ENCODE measurements at places on chromosomes 7 and 10.

DNA sequence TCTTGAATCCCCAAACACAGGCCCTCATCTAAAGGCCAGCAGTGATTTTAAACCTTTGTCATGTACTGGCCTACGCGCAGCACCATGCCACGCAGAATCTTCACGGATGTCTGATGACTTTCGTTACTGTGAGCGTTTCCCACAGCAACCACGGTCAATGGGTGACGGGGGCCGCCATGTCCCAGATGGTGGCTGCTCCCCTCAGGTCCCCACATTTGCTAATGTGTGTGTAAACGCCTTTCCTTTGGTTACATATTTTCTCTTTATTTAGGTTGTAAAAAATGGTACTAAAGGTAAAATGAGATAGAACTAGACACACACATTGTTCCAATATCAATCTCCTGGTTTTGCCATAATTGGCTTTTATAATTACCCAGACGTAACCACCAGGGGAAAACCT, 551.8 kb downstream of the DNAJB6 start:
- DNase-seq = no peak

- DNase-seq = no peak
Observed at GRCh38 chr7:77226357-77226839, 26.8 kb upstream of the FGL2 start.

DNA sequence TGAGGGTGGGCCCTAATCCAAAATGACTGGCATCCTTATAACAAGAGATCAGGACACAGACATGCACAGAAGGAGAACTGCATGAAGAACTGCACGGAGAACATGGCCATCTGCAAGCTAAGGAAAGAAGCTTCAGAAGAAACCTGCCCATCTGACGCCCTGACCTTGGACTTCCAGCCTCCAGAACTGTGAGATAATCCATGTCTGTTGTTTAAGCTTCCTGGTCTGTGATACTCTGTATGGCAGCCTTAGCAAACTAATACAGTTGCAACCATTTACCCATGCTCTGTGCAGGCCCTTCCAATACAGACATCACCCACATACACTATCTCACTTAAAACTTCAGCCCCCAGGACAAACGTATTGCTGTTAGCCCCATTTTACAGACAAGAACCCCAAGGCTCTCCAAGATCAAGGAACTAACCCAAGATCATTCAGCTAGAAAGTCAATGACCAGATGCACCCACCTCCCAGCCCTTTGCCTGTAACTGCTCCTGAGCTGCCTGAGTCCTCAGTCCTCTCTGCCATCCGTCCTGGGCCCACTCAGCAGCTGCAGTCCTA, 39.7 kb downstream of the DLG5 start:
- DNase-seq = no peak

DNA sequence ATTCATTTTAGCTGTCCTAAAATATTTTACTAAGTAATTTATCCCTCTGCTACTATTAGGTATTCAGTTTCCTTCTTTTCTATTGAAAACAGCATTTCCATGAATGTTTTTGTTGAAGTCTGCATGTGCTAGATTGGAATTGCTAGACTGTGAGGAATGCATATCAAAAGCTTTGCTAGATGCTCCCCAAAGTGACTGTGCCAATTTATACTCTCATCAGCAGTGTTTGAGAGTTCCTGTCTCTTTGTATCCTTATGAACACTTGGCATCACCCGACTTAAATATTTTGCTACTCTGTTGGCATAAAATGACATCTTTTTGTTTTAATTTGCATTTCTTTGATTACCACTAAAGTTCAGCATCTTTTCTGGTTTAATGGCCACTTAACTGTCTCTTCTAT, 45.0 kb upstream of the PRR15 start:
- no peak for DNase-seq

GRCh38 chr7:132636581-132636980, 60.3 kb upstream of the PLXNA4 start:
- no peak for DNase-seq

- peak; percentile 20 for DNase-seq
Observed at GRCh38 chr7:3673524-3673923, 372.5 kb downstream of the SDK1 start.

DNA sequence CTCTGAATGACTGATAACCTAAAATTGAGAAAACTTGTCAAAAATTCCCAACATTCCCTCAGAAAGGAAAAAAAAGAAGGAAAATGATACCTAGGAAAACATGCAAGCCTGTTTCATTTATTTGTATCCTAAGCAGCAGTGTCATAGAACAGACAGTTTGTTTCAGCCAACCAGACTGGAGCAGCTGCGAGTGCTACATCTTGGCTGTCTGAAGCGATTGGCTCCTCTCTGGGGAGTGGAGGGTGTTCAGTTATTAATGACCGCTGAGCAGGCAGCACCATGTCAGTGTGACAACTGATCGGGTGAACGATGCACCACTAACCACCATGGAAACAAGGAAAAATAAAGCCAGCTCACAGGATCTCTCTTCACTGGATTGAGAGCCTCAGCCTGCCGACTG, at the start of gene LRRN3:
LRRN3 (plus strand) TSS at position 282 of the 400 bp plus-strand sequence. CDS start 31,646 bp downstream, outside the sequence.
- no peak for DNase-seq

DNA sequence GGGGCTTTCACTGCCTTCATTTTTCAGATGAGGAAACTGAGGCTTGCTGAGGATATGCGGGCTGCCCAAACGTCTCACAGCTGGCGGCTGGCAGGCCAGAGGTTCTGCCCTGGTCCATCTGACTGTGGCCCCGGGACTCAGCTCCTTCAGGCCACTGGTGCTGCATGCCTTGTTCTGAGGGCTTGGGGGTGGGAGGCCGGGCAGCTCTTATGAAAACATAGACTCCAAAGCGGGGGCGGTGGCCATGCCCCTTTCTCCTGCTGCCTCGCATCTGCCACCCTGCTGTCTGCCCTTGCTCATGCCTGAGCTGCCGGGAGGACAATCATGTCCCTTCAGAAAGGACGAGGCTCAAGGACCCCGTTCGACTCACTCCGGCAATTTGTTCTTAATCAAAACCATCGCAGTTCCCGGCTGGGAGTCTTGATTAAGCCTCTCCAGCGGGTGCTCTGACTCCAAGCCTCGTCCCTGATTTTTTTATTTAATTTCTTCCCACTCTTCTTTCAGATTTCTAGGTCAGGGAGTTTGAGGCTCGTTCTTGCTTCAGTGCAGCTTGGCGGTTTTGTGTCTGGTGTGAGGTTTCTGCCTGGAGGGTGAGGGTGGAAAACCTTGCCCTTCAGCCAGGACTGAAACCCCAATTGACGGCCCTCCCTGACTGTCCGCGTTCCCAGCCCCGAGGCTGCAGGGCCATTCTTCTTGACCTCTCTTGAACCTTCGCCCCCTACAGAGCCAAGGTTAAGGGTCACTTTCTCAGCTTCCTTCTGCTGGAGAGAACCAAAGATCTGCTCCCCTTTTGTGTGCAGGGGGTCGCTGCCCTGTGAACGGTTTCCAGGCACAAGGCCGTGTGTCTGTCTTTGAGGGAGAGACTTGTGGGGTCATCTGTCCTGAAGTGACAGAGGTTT, 120.8 kb downstream of the DNAJB6 start:
- DNase-seq = no peak

GRCh38 chr10:11406746-11407145, 204.7 kb downstream of the USP6NL start:
- DNase-seq = no peak

- no peak for DNase-seq
Observed at GRCh38 chr7:53947732-53948131, 594.4 kb upstream of the VSTM2A start.

- no peak for DNase-seq
Observed at GRCh38 chr10:15817409-15818046, 42.8 kb downstream of the MINDY3 start.

DNA sequence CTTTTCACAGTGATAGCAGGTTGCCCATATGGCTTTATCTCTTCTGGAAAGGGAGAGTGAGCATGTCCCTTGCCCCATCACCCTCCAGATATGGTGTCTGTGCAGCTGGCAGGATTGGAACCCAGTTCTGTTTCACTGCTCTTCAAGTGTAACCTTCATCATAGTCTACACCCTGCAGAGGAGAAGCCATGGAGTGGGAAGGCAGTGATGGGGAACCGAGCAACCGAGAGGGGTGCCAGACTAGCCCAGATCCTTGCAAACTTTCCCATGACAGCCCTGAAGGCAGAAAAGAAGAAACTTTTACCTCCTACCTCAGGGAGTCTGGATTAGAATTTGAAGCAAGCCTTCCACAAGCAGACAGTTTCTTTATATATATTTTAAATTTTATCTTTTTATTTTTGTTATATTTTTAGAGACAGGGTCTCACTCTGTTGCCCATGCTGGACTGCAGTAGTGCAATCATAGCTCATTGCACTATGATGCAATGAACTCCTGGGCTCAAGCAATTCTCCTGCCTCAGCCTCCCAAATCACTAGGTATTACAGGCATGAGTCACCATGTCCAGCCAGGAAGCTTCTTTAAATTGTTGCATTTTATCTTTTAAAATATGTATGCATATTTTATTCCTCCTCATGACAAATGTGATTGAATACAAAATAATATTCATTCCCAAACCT, 133.3 kb downstream of the KCNMA1 start:
- no peak for DNase-seq

DNA sequence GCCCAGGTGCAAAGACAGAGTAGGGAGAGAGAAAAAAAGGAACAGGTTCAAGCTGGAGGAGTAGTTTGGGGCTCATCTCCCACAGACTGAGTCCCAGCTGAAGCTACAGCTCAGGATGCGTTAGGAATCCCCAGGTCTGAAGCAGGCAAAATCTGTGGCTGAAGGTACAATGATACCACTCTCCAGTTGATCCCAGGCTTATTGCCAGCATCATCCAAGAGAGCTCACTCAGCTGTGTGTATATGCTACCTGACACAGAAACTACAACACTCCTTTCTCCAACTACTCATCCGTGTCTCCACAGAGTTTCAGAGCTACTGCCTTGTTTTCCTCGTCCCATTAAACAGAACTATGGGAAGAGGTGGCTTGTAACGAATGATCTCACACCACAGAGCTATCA, 851.3 kb downstream of the GRID1 start:
- DNase-seq = no peak

DNA sequence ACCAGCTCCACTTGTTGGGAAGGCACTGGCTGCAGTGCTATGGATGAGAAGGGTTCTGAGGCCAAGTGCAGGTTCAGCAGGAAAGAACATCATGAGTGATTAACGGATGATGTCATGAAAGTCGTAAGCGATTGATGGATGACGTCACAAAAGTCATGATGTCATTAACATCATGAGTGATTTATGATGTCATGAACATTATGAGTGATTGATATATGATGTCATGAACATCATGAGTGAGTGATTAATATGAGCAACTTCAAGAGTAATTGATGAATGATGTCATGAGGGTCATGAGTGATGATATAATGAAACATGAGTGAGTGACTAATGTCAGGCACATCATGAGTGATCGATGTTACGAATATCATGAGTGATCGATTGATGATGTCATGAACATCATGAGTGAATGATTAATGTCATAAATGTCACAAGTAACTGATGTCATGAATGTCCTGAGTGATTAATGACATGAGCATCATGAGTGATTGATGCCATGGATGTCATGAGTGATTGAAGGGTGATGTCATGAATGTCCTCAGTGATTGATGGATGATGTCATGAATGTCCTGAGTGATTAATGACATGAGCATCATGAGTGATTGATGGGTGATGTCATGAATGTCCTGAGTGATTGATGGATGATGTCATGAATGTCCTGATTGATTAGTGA, 185.6 kb downstream of the PAXIP1 start:
- DNase-seq = no peak

DNA sequence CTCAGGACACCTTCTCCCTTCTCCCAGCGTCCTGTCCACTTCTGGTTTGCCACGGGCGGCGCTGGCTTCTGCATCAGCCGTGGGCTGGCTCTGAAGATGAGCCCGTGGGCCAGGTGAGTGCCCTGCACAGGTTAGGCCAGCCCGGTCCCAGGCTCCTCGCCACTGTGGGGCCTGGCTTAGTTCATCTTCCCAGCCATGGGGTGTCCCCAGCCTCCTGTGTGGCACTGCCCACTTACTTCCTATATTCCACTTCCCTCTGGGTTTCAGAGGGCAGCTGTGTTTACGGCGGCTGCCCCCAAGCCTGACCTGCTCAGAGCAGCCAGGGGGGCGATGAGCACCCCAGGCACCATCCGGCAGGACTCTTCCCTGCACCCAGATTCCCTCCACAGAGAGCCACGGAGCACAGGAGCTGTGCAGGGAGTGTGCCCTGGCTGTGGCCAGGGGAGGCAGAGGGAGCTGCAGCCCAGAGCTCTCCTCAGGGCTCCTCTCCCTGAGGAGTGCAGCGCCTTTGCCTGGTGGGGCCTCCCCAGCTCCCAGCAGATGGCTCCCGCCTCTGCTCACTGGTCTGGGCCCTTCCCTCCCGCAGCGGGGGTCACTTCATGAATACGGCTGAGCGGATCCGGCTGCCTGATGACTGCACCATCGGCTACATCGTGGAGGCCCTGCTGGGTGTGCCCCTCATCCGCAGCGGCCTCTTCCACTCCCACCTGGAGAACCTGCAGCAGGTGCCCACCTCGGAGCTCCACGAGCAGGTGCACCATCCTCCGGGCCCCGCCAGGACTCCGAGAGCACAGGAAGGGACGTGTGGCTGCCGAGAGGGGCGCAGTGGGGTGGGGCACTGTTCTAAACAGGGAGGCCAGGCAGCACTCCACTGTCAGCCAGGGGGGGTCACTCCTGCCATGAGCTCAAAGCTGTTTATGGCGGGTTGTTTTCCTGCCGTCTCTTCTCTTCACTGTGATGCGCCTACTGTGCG, 6.4 kb downstream of the LFNG start:
- DNase-seq = no peak

DNA sequence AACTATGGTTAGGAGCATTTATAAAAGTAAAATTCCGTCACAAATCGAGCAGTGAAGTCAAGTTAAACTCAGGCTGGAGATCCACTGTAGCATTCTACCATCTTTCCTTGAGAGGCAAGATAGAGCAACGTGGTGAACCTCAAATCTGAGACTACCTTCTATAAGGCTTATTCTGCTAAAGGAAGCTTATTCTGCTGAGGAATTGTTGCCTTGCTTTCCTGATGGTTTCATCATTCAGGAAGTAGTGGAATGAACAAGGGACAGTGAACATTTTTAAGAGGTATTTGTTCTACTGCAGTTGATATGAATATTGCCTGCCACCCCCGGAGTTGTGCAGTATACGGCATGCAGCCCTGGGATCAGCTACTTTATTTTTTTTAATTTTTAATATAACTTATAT, 170.8 kb downstream of the VPS50 start:
- DNase-seq = no peak

DNA sequence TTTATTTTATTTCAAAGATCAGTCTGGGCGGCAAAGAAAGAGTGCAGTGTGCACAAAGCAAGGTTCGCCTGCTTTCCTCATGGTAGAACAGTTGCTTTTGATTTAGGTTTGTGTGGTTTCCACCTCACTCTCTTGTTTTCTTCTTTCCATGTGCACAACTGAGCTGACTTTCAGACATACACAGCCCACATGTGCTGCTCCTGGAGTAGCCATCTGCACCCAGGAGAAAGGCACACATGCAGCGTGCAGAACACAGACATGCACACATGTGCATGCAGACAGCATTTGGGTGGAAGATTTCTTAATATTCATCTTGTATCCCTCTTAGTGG, 302.1 kb downstream of the FZD1 start:
- no peak for DNase-seq

- DNase-seq = no peak
Observed at GRCh38 chr7:141534757-141535737, 16.2 kb upstream of the AGK start.

- no peak for DNase-seq
Observed at GRCh38 chr7:123502201-123502600, 32.2 kb downstream of the IQUB start.

Measured in activated CD4-positive, alpha-beta T cell treated with anti-CD3 and anti-CD28 coated beads for 1 hour (primary cell).